ENCODE measurements at places on chromosomes 2 and 18. TPM values are rescaled to one million over a fixed set of nuclear protein-coding genes. Genes with fewer than 3 reads are reported as not detected.

The HOXD9 gene
- total RNA-seq, result not detected

The BCL11A gene
- not detected for total RNA-seq

The ERICH2 gene
- not detected for total RNA-seq

The GPR35 gene
- 14.9 TPM for total RNA-seq
